ENCODE measurements at places on chromosomes 11 and 22. TPM values are rescaled to one million over a fixed set of nuclear protein-coding genes. Genes with fewer than 3 reads are reported as not detected.

The FAM180B gene
- total RNA-seq, result 0.66 TPM

The MS4A6E gene
- not detected for total RNA-seq

The FTH1 gene
- total RNA-seq, result 1,363 TPM

The DEAF1 gene
- 15.8 TPM for total RNA-seq

The PHF21B gene
- total RNA-seq, result under 0.01 TPM
